Kidney glomerular epithelial cell (primary cell): ENCODE measurements at places on chromosomes 4 and X.
A peak's percentile ranks its signal among the peaks of the same experiment; 100 is the strongest.

GRCh38 chr4:99947608-99948007, 1.2 kb upstream of the DNAJB14 start:
- no peak for DNase-seq

DNA sequence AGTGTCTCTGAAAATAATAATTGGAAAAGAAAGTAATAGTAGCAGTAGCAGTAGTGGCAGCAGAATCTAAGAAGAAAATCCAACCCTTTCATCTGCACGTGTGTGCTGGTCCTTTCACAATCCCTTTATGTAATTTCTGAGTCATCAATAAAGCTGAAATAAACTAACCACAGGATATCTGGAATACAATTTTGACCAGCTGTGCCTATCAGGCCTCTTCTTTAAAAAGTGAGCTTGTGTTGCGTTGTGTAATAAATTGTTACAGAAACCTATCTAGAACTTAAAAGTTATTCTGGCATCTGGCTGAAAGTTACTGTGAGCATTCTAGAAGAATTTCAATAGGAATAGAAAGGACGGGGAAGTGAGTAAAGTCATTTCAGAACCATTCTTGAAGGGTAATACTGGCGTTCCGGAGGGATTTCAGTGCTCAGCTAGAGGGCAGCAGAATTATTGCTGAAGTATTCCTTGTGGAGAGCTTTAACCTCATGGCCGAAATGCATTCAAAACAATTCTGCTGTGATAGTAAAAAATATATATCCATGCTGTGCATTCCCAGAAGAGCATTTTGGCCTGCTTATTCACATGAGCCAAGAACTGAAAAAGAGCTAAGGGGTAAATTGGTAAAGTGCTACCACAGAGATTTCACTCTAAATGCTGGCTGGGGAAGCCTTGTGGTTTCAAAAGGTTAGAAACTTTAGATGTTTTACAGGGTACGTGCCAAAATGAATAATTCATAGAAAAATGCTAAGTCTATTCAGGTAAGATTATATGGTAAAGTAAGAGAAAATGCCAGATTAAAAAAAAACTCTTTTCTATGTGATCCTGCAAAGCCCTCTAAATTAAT, 260.6 kb downstream of the NKX6-1 start:
- no peak for DNase-seq

DNA sequence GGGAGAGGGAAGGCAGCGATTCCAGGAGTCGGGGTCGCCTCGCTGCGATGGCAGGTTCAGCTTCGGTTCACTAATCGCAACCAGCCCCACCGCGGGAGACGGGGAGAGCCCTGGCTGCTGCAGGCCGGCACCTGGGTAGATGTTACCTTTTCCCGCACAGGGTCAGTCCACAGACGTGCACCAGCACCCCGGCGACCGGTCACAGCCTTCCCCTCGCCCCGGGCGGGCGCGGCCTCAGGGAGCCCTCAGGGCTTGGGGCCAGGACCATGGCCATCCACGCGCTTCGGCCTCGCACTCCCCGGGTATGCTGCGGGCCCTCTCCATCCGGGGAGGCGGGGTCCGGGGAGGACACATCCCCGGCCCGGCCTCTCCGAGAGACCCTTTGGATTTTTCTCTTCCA, 26.1 kb upstream of the EXOC1L start:
- DNase-seq, result no peak

DNA sequence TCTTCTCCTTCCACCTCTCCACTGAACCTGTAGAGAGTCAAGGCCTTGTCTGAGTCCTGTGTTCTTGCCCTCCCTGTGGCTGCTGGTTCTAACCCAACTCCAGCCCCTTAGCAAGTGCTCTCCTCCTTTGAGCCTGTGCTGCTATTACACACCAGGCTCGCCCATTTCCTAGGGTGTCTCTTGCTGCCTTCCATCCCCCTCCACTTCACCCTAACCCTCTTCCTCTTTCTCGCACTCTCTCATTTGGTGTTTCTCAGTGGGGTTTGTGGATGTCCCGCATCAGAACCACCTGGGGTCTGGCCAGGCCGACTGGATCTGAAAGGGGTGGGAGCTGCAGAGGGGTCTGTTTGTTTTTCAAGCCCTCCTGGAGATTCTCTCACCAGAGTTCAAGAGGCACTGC, 156.7 kb downstream of the SPRY1 start:
- DNase-seq, result no peak

DNA sequence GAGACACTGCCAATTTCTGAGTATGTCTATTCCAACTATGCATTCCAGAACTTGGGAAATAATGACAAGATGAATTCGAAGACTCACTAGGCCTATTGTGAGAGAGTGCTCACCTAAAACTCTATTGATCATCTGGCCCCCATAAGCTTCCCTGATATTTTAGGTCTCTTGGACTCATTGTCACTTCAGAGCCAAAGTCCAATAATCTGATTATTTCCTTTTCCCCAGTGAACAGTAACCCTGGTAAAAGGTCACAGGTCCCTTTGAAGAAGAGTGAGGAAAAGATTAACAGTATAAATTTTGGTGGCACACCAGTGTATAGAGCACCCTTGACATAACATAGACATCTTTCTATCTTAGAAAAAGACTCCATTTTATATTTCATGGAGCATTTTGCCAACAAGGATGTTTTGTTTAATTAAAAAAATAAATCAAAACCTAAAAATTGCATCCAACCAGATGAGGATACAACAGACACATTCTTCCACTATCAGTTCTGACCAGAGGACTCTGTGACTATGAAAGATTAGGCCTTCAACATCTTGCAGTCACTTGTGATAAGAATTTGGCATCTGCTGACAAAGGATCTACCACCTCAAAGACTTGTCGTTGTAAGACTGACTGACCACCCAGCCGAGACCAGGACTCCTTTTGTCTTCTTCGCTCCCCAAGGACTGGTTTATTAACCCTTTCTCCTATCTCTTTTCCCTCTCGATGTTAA, 191.9 kb downstream of the MAB21L2 start:
- DNase-seq, result no peak

- DNase-seq, result no peak
These were observed 1.1 kb downstream of the STBD1 start for GRCh38 chr4:76307660-76308014.

- DNase-seq, result no peak
These were observed 2.0 kb upstream of the PROM1 start for GRCh38 chr4:16085822-16086221.

DNA sequence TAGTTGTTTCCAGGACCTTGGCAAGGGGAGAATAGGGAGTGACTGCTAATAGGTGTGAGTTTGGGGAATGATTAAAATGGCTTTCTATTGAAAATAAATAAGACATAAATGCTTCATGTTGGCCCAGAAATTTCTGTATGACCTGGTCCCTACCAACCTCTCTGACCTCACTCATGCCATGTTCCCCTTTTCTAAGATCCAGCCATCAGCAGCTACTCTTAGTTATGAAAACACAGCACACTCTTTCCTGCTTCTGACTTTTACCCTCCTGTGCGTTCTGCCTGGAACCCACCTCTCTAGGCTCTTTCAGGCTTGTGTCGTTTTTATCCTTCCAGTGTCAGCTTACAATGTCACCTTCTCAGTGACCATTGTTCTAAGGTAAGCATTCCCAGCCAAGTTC, 14.8 kb upstream of the CXCL5 start:
- DNase-seq, result no peak

- DNase-seq, result no peak
These were observed 1394.2 kb upstream of the DIAPH2 start for GRCh38 chrX:95290455-95290854.

DNA sequence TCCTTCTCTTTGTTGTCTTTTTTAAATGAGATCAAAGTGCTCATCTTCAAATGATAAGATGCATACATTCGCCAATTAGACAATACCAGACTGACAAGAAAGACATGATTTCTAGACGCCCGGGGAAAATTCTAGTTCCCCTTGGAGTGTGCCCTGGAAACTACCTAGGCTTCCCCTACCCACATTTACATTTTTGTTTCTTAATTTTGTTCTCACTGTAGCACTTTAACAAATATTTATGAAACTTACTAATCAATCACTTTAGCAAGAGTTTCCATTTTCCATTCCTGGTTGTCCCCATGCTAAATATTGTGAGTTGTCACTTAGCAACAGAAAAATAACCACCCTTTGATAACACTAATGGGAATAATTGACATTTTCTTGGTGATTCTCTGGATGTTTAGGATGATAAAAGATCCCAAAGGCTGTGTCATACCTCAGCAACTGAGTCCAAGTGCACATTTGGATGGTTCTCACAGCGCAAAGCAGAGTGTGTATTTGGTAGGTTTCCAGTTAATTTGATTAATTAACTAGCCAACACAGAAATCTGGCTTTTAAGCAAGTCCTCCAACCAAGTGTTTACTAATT, 69.6 kb downstream of the FGFBP1 start:
- no peak for DNase-seq

GRCh38 chrX:123830309-123830708, 29.5 kb upstream of the XIAP start:
- peak; percentile 75 for DNase-seq

DNA sequence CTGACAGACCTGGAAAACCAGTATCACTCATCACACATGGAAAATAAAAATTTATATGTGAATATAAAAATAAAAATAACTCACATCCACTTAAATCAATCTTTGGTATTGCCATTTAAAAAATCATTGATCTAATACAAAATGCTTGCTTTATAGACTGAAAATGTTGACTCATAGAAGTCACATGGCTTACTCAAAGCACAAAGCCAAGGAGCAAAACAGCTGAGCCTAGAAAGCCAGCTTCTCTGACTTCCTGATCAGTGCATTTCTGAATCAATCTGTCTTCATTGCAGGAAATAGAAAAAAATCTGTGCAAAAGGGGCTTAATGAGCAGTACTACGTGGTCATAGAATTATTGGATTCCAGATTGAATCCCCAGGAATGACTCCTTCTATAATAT, 176.9 kb upstream of the HS3ST1 start:
- no peak for DNase-seq

DNA sequence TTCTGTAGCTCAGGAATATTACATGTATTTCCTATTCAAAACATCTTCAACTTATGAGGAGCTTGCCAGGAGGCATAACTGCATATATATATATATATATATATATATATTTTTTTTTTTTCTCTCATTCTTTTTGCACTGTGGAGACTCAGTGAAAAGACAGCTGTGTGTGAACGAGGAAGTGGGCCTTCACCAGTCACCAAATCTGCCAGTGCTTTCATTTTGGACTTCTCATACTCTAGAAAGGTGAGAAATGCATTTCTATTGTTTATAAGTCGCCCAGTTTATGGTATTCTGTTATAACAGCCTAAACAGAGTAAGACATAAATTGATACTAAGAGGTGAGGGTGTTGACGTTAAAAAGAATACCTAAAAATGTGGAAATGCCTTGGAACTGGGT, 710.6 kb downstream of the TRAM1L1 start:
- DNase-seq, result no peak

DNA sequence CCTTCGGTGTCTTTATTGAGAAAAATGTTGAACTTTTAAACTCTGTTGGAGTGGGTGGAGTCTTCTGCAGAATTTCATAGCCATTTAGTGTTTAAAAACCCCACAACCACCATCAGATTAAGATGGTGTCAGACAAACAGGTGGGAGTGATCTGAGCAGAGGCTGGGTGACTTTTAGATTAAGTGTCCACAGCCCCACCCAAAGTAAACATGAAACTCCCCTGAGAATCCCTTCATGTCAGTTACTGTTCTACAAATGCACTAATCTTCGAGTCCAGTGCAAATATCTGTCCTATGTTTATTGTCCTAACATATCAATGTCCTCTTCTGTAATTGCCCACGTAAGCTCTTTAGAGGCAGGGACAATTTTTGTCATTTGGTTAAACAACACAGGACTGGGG, 175.6 kb upstream of the RBPJ start:
- DNase-seq, result no peak

DNA sequence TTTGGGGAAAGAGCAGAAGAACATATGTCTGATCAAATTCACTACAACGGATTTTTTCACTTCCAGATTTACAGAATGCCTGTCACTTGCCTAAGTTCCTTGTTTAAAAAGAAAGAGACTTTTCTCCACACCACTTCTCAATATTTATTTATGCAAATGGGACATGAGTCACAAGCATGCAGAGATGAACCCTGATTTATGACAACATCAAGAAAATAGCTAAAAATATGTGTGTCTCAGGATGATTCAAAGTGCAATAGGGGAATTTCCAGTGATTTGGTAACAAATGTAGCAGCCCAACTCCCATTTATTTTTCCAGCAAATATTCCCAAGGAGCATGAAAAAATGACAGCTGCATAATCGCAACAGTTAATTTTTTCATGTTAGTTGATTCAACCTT, 180.4 kb upstream of the FAT1 start:
- peak; percentile 84 for DNase-seq

DNA sequence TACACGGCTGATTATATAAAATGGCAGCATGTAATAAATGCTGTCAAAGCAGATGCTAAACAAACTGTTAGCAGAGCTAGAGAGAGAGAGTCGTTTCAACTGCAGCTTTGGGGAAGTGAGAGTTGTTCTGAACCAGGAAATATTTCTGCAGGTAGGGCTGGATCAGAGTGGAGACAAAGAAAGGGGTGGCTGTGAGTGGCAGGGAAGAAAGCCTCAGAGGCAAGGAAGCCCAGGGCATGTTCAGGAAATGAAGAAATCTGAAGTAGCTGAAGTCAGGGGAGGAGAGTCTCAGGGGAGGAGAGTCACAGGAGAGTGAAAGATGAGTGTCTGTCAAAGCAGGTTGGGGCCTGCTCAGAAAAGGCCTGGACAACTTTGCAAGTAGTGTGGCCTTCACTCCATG, 48.4 kb upstream of the RPS6KA3 start:
- DNase-seq, result no peak

- DNase-seq, result no peak
These were observed 48.6 kb upstream of the AMELX start for GRCh38 chrX:11244636-11245035.

GRCh38 chr4:15001869-15002658, at the start of gene CPEB2:
CPEB2 (plus strand) TSS chr4:15002481; CDS start chr4:15002674, 193 bp downstream.
- DNase-seq, result peak; percentile 87

GRCh38 chr4:154014407-154015321, 225.8 kb upstream of the SFRP2 start:
- DNase-seq, result no peak

DNA sequence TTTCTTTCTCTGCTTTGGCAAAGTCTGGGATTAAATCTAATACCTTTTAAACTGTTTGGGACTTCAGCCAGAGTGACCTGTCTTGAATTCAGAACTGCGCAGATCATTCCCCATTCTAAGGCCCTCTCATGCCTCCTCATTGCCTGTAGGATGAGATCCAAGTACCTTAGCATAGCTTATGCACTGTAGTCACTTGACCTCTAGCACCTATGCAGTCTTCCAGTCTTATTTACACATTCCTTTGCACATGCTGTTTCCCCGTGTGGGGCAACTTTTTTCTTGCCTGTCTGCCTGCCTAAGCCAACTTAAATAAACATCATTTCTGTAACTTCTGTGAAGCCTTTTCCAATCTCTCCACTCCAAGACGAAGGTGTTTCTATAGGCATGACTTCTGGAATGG, 68.4 kb downstream of the AR start:
- DNase-seq, result peak; percentile 0

DNA sequence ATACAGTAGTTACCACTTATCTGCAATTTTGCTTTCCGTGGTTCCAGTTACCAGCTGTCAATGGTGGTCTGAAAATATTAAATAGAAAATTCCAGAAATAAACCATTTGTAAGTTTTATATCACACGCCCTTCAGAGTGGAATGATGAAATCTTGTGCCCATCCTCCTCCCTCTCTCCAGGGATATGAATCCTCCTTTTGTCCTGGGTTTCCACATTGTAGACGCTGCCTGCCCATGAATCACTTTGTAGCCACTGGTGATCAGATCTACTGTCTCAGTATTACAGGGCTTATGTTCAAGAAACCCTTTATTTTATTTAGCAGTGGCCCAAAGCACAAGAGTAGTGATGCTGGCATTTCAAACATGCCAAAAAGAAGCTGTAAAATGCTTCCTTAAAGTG, 198.6 kb downstream of the KCNIP4 start:
- DNase-seq, result no peak
